Astrocyte of the spinal cord (primary cell): ENCODE measurements at places on chromosomes 13 and 19.

GRCh38 chr13:47135800-47136503 is 239.1 kb upstream of the HTR2A start:
- DNase-seq = no peak

DNA sequence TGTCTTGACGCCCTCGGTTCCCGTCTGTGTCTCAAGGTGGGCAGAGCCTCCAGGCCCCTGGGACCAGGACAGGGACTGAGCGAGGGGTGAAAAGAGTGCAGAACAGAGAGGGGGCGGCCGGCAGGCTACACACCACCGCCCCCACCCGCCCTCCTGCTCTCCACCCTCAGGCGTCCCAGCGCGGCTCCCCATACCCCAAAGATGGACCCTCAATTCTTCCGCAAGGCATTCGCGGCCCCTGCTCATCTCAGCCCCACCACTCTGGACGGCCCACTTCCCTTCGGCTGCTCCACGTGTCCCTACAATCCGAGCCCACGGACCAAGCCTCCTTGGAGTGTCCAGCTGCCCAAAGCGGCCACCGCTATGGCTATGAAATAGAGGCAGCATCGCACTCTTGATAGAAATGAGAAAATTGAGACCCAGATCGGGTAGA is 1.8 kb downstream of the KLF16 start:
- DNase-seq = no peak

GRCh38 chr13:51895906-51896888 is 34.4 kb downstream of the CCDC70 start:
- DNase-seq = peak; percentile 62

- DNase-seq = no peak
Observed at GRCh38 chr13:79297128-79297527, 108.9 kb downstream of the RBM26 start.

- peak; percentile 75 for DNase-seq
Observed at GRCh38 chr13:98254513-98254912, 77.4 kb upstream of the RNF113B start.

DNA sequence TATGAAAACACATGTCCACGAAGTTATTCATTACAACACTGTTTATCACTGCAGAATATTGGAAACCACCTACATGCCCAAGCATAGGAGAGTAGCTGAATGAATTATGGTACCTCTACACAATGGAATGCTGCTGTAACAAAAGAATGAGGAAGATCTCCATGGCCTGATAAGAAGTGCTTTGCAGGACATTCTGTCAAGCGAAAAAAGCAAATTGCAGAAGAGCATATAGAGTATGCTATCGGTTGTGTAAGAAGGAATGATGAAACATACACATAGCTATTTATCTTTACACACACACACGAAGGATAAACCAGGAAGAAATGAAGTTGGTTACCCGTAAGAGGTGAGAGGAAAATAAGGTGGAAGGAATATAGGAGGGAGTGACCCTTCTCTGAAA is 37.5 kb upstream of the CEACAM20 start:
- DNase-seq = no peak

DNA sequence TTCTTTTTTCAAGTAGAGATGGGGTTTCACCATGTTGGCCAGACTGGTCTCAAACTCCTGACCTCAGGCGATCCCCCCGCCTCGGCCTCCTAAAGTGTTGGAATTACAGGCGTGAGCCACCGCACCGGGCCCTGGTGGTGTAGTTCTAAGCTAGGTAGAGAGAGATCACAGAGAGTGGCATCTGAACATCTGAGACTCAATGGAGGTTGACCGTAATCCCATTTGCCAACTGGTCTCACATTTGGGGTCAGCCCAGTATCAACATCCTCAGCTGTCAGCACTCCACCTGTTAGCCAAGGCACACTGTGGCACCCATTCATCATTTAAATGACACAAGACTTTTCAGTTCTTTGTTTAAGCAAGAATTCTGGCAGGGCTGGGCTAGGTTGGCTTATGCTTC is 8.1 kb downstream of the SELENOW start:
- DNase-seq = no peak

DNA sequence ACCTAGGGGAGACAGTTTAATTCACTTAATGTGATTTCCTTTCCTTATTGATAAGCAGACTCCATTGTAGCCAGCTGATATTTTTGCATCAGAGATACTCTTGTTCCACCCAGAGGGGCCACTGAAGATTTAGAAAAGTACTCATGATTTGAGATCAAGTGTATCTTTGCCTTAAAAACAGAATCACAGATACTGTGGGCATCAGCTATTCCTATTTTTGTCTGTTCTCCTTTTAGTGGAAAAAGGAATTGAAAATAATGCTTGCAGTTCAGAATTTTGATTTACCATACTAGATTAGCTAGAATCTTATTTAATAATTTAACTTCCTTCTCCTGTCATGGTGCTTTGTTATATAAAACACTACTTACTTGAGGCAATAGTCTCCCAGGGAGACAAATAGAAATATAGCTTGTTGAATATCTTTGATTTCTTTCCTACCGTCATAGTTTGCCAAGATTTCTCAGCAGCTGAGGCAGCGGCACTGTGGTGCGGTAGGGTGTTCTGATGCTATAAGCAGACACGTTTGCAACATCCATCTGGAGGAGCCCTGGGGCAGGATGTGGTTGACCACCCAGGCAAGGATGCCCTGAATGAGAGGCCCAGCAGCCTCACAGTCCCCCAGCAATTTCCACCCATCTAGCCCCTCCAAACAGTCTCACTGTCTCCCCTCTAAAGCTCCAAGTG is 47.0 kb upstream of the RAP2A start:
- no peak for DNase-seq

DNA sequence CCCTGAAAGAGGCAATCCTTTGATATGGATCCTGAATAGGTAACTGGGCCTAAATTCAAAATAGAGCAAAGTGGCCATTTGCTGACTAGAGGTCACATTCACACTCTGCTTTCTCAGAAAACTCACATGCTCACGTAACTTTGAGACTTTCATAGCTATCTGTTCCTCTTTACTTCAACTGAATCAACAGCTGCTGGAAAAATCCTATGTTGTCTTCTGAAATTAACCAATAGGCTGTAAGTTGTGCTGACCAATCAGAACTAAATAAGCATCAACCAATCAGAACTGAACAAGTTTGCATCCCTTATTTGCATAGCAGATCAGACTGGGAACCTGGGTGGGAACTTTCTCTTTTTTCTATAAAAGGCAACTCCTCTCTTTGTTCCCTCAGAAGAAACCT is 24.0 kb upstream of the TBC1D4 start:
- DNase-seq = no peak

DNA sequence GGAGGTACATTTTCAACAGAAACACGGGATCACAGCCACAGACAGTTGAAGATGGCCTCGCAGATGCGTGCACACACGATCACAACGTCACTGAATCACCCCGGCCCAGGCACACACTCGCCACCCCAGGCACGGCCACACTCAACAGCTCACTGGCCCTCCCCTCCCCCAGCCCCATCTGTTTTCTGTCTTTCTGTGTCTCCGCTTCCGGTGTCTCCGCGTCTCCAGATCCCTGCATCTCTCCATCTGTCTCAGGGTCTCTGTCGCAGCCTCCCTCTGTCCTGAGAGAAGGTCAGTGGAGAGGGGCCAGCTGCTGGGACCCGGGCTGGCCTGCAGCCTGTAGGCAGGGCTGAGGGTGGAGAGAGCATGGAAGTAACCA is 3.8 kb upstream of the ATP1A3 start:
- no peak for DNase-seq

DNA sequence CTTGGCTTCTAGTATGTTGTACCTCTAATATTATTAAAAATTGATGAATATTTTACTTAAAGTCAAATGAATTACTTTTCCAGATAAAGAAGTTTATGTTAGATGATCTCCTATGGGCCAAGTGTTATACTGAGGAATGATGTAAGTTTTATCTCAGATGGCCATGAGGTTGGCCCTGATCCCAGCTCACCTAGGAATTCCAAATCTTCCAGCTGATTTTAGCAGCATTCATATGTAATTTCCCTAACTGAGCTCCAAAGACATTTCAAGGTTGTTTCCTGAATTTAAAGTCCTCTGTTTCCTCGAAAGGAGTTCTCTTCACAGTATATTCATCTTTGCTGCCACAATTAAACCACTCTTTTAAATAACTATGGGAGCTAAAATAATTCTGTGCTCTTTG is 1670.4 kb upstream of the SPRY2 start:
- DNase-seq = no peak

DNA sequence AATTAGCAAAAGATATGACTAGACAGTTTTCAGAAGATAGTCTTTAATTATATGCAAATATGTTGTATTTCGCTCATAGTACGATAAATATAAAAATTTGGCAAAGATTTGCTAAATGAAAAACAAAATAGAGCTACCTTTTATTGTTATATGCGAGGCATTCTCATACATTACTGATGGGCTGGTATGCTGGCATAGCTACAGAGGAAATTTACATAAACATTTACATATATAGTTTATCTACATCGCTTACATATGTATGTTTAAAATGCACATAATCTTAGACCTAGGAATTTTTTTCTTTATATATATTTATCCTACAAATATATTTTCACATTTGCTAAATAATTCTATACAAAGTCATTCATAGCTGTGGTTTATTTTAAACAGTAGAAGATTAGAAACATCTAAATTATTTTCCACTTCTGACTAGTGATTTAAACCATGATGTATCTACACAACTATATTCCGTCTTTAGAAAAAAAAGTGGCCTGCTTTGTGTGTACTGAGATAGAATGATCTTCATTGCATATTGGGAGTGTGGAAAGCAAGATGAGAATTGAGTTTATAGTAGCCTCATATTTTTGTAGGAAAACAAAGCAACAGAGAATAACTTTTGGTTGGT is 1345.0 kb upstream of the SLC10A2 start:
- DNase-seq = no peak

- no peak for DNase-seq
Observed at GRCh38 chr13:75479102-75479740, 2.7 kb downstream of the TBC1D4 start.

DNA sequence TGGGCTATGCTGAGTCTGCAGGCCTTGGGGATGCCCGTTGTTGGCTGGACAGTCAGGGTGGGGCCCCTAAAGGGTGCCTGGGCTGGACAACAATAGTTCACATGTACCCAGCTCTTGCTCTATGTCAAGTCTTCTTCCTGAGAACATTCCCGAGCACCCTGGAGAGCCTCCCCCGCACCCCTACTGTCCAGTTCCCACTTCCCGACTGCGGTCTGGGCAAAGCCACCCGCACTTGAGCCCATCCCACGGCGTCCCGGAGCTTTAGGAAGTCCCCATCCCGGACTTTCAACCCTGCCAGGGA is 1.1 kb upstream of the MPND start:
- no peak for DNase-seq

- DNase-seq = no peak
Observed at GRCh38 chr19:7916103-7916954, 1.7 kb downstream of the TGFBR3L start.

DNA sequence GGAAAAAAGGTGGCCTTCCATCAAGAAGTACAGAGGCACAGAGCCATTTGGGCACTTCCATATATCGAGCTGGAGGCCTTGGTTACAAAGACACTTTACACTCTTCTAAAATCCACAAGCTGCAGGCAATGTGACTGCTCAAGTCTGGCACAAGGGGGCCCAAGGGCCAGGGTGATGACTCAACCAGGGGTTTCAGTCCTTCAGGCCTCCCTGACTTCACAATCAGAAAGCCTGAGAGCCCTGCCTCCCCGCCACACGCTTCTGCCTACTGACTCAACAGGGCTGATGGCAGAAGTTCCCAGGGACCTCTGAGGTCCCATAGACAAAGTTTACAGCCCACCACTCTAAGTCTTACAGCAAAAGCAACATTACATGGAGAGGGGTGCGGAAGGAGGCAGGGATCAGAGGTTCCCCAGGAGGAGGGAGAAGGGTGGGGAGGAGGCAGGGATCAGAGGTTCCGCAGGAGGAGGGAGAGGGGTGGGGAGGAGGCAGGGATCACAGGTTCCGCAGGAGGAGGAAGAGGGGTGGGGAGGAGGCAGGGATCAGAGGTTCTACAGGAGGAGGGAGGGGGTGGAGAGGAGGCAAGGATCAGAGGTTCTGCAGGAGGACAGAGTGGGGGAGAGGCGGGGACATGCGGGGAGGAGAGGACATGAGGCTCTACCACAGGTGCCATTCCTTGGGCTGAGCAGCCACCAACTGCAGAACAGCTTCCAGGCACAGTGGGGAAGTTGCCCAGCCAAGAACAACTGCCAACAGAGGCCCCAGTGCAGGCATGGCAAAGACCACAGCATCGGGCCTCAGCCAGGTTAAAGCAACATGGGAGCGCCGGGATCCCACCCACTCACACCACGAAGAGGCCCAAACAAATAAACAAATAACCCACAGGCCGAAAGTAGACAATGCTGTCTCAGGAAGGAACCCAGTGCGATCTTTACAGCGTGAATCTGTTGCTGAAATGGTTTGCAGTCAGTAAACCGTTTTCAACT is 52.0 kb downstream of the SLC7A1 start:
- peak; percentile 49 for DNase-seq

DNA sequence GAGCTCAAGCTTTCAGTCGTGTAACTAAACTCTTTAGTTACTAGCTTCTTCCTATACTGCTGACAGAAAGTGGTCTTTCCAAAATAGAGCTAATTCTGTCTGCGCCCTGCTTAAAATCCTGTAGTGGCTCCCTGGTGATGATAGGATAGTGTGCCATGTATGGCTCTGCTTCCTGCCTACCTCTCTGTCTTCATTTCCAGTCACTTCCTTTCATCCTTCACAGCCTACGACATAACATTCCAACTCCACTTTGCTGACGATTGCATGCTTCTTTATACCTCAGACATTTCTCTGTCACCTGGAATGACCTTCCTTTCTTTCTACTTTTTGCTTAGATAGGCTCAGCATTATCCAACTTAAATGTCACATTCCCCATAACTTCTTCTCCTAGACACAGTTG is 190.8 kb downstream of the MAB21L1 start:
- no peak for DNase-seq

DNA sequence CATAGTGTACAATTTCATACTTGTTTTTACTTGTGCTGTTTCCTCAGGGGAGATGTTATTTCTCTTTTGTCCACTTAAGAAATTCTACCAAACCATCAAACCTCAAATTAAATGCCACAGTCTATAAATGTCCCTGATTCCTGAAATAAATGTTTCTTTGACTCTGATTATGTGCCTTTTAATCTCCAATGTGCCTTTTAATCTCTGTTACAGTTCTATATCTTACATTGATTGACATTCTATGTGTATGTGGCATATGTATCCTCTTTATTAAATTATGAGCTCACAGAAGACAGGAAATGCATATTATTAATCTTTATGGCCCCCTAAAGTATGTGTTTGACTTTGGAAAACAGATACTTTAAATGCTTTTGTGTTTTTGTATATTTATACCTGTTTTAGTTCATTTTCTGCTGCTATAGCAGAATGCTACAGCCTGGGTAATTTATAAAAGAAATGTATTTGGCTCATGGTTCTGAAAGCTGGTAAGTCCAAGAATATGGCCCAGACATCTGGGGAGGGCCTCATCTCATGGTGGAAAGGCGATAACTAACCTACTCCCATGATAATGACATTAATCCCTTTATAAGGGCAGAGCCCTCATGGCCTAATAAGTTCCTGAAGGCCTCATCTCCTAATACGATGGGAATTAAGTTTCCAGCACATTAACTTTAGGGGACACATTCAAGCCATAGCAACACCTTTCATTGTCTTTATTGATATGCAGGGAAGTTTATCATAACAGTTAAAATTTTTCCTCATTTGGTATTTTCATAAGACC is 403.9 kb downstream of the LIG4 start:
- DNase-seq = no peak
